ENCODE measurements at places on chromosomes 12 and 14. TPM values are rescaled to one million over a fixed set of nuclear protein-coding genes. Genes with fewer than 3 reads are reported as not detected.
A peak's percentile ranks its signal among the peaks of the same experiment; 100 is the strongest.

- no peak for DNase-seq
These were observed 48.4 kb upstream of the NID2 start for GRCh38 chr14:52117111-52117832.

DNA sequence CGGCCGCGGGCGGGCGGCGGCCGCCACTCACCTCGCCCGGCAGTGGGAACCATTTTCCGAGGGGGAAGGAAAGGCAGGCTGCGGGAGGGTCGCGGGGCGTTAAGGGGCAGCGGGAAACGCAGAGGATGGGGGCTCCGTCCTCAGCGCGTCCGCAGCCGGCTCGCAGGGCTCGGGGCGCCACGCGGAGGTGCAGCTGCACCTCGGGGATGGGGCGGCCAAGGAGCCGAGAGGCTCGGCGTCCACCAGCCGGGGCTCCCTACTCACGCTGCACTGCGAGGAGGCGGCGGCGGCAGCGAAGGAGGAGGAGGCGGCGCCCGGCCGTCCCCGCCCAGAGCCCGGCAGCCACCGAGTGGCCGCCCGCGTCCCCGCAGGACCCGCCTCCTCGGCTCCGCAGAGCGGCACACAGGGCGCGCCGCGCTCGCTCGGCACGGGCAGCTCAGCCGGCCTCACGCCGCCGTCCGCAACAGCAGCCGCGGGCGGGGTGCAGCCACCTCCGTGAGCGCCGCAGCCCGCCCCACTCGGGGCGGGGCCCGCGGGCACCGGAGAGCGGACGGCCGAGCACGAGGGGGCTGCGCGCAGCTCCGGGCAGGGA, at the start of gene ATP2B1:
TSS of gene ATP2B1 (minus strand) at position 274 of the 592 bp plus-strand sequence. CDS start 52,952 bp downstream, outside the sequence.
- DNase-seq, result peak; percentile 96

DNA sequence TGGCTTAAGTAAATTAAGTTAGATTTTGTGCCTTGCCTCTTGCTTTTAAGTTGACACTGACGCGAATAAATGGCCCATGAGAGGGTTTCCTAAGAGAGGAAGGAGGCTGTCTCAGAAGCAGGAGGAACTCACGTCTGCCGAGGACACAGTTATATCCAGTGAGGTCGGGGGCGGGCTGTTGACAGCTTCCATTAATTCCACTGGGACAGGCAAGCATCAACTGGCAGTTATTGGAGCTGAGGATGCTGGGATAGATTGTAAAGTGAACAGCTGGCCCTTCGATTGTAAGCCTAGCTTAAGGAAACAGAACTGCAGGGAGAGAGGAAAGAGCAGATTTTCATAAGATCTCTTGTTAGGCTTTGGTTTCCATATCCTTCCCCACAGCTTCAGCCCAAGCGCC, 399.2 kb downstream of the IPO8 start:
- DNase-seq, result no peak

DNA sequence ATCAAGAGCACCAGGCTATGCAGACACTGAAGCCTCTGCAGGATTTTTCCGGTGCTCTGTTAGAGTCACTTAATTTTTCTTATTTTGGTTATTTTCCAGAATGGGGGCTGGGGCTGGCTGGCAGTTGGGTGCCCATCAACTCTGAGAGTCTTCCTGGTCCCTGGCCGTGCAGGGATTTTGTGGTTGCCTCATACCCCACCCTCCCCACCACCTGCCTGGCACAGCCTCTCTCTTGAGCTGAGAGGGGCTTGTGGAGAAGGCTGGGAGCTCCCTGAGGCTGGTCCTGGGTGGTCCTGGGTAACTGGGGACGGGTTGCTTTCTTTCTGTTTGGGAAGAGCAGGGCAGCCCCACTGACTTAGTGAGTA, 23.3 kb downstream of the LRTM2 start:
- DNase-seq, result peak; percentile 47

The TEX52 gene
- not detected for total RNA-seq

Measured in mesenteric fat pad (tissue), 1 donor.